ENCODE measurements at places on chromosomes 13 and 19. TPM values are rescaled to one million over a fixed set of nuclear protein-coding genes. Genes with fewer than 3 reads are reported as not detected.

Gene AMH
- 0.61 TPM for total RNA-seq

Gene C19orf73
- 2.7 TPM for total RNA-seq

Gene GFY
- total RNA-seq, result not detected

Gene ZNF135
- total RNA-seq, result 7.0 TPM

Gene ZNF69
- total RNA-seq, result 5.1 TPM

Gene FCGBP
- 4.6 TPM for total RNA-seq

Gene PPAN
- 31.5 TPM for total RNA-seq

Gene URAD
- total RNA-seq, result 0.38 TPM

Gene APLP1
- total RNA-seq, result 2.5 TPM

All from thymus (tissue), 14 donors.